ENCODE measurements at places on chromosomes 11 and 22.

- peaks cover 21% of the 10 kb centered on the region for H3K4me1 ChIP-seq
- H3K4me3 ChIP-seq, result no peak overlapping the region
- no peak for DNase-seq
- H3K27me3 ChIP-seq, result no peaks in the 10 kb centered on the region
- peaks cover 4% of the 10 kb centered on the region for H3K36me3 ChIP-seq
- H3K27ac ChIP-seq, result peak overlapping the region; percentile 77
Measured at GRCh38 chr11:72069787-72070251, 10.5 kb downstream of the NUMA1 start.

DNA sequence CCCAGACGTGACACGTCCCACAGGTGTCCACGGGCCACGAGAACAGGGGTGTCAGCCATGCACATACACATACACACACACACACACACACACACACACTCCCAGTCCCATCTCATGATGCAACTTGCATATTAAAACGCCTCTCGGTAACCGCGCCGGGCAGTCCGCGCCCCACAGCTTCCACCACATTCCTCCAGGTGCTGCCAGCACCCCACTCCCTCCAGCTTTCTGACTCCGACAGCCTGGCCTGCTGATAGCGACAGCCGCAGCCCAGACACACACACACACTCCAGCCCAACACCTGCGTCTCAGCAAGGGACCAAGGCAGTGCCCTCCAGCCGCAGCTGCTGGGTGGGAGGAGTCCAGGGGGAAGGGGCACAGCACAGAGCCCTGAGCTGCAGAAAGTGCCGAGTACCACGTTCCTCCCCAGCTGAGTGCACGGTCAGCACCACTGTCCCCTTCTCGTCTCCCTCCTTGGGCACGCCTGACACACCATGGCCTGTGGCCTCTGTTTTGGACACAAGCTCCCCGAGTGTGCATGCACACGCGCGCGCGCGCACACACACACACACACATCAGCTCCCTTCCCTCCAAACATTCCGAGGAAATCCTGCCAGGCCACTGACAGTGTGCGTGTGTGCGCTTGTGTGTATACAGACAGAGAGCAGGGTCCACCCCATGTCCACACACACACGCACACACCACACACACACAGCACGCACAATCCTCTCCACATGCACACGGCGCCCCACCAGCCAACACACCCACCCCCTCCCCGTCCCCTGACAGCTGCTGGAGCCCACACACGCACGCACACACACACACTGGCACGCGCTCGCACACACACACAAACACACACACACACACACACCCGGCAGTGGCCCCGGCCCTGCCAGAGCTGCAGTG is 1.2 kb downstream of the ELFN2 start:
- no peak overlapping the region for H3K27ac ChIP-seq
- DNase-seq, result no peak
- peaks cover 67% of the 10 kb centered on the region for H3K27me3 ChIP-seq
- H3K4me3 ChIP-seq, result peak overlapping the region; percentile 67
- H3K4me1 ChIP-seq, result peaks cover 19% of the 10 kb centered on the region

DNA sequence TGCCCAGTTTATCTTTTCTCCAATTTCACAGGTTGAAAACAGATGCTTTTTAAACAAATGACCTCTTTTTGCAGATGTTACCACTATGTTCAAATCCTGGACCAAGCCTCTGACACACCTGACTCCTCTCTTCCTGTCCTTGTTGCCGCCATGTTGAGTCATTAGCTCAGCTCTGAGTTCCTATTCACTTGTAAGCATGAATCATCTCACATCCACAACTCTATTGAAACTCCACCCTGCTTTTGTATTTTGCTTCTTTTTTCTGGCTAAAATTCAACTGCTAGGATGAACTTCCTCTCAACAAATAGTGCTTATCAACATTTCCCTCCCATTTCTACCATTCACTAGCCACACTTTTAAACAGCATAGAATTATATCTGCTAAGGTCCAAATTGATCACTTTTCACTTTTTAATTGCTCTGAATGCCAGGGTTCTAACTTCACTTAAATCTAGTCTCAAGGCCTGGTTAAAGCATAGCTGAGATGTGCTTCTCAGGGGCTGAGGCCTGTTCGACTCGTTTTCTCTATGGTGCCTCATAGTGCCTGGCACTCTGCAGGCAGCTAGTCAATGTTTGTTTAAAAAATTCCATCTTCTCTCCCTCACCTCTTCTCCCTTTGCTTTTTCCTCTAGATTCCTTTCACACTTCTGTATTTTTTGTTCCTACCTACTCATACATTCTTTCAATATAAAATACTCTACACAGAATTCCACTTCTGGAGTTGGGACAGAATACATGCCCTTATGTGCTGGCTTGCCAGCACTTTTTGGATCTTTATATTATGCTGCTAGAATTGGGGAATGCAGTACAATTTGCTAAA is 3.9 kb downstream of the JOSD1 start:
- H3K27ac ChIP-seq, result peak overlapping the region; percentile 17
- peaks cover 36% of the 10 kb centered on the region for H3K36me3 ChIP-seq
- DNase-seq, result no peak
- peaks cover 61% of the 10 kb centered on the region for H3K4me1 ChIP-seq
- peak overlapping the region; percentile 46 for H3K4me3 ChIP-seq

DNA sequence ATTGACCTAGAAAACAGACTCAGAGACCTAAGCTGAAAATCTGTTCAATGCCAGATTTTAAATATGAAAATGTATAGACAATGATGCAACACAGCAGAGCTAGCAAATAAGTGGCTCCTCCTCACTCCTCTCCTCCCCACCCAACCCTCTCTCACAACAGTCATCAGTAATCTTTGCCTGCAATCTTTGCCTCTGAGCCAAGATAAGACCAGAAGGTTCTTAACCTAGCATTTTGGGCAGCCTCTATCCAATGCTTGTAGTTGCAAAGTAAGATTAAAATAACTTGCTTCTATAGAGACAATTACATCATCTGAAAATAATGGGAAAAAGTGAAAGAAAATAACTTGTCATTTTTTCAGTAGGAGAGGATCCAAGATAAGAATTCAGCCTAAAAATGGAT is 117.3 kb downstream of the PARVA start:
- peaks cover 3% of the 10 kb centered on the region for H3K27me3 ChIP-seq
- H3K4me3 ChIP-seq, result no peak overlapping the region
- H3K36me3 ChIP-seq, result peaks cover 2% of the 10 kb centered on the region
- no peak for DNase-seq
- no peak overlapping the region for H3K27ac ChIP-seq
- H3K4me1 ChIP-seq, result no peaks in the 10 kb centered on the region

GRCh38 chr11:76559346-76559745 is 111.2 kb downstream of the LRRC32 start:
- H3K27me3 ChIP-seq, result peaks cover 21% of the 10 kb centered on the region
- no peak overlapping the region for H3K4me3 ChIP-seq
- no peaks in the 10 kb centered on the region for H3K36me3 ChIP-seq
- DNase-seq, result no peak
- no peak overlapping the region for H3K27ac ChIP-seq
- H3K4me1 ChIP-seq, result no peaks in the 10 kb centered on the region

DNA sequence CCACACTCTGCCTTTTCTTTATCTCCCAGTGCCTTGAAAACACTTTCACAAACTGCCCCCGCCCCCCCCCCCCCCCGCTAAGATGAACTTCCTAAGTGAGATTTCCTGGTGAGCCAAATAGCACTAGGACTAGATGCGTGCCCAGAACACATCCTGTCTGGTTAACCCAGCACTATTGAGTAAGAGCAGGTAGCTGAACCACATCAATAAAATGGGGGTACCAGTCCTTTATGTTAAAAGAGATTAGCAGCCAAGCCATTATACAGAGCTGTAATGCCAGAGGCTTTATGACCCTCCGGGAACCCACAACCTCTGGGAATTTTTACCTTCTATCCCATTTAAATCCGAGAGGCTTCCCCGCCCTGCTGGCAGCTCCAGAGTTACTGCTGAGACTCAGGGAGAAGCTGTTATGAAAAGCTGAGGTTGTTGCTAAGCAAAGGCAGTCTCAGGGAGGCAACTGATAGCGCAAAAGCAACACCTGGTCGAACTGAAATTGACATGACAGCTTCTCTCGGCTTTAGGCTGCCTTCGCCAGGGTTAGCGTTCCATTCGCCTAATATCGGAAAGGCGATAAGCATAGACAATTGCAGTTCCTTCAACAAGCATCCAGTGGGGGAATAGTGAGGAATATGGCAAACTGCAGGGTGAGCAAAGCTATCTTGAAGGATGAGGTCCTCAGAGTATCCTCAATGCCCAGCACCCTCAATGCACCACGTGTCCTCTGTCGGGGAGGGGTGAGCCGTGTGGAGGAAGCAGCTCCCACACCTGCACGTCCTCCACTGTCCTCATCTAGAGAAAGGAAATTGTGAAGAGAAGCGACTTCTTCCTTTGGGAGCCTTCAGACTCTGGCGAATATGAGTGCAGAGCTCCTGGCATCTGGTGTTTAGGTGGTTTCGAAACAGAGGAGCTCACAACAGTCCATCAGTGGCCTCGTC is 977.0 kb downstream of the NTM start:
- H3K36me3 ChIP-seq, result peaks cover 3% of the 10 kb centered on the region
- H3K4me1 ChIP-seq, result peaks cover 9% of the 10 kb centered on the region
- no peak overlapping the region for H3K4me3 ChIP-seq
- no peak for DNase-seq
- no peak overlapping the region for H3K27ac ChIP-seq
- no peaks in the 10 kb centered on the region for H3K27me3 ChIP-seq

GRCh38 chr11:130166457-130166784 is 6.8 kb downstream of the ST14 start:
- H3K4me1 ChIP-seq, result peaks cover 4% of the 10 kb centered on the region
- no peaks in the 10 kb centered on the region for H3K36me3 ChIP-seq
- no peak overlapping the region for H3K4me3 ChIP-seq
- H3K27me3 ChIP-seq, result peaks cover 89% of the 10 kb centered on the region
- no peak overlapping the region for H3K27ac ChIP-seq
- DNase-seq, result no peak

GRCh38 chr11:77725433-77725832 is 87.8 kb upstream of the CLNS1A start:
- no peak for DNase-seq
- no peak overlapping the region for H3K27ac ChIP-seq
- H3K27me3 ChIP-seq, result no peaks in the 10 kb centered on the region
- H3K4me3 ChIP-seq, result no peak overlapping the region

Measured in central memory CD8-positive, alpha-beta T cell (primary cell).